ENCODE measurements at places on chromosomes 4 and X.

- DNase-seq = no peak
These were observed 358.7 kb upstream of the CTSO start for GRCh38 chr4:156312261-156312847.

DNA sequence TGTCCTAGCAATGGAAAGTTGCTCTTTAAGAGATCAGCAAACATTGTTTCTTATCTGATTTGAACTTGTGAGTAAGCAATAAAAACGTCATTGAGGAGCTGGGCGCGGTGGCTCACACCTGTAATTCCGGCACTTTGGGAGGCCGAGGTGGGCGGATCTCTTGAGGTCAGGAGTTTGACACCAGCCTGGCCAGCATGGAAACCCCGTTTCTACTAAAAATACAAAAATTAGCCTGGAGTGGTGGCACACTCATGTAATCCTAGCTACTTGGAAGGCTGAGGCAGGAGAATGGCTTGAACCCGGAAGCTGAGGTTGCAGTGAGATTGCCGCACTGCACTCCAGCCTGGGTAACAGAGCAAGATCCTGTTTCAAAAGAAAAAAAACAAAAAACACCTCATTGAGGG is 11.2 kb upstream of the PLAC8 start:
- DNase-seq = no peak

DNA sequence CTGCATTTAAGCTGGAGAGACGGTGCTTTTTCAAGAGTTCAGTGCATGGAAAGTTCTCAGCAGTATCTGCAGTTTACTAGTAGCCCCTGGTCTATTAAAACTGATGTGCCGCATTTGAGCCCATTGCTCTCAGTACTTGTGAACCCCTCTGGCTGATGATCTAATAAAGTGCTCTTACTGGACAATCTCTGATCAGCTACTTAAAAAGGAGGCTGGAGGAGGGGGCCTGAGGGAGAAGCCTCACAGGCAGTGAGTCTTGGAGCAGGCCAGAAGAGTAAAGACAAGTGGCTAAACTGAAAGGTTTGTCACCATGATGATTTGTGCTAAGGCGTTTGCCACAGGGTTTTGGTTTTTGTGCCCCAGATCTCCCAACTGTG is 138.5 kb downstream of the ARX start:
- no peak for DNase-seq

- DNase-seq = no peak
These were observed 75.4 kb downstream of the DCHS2 start for GRCh38 chr4:154416190-154416547.

- DNase-seq = no peak
These were observed 691 bp upstream of the EREG start for GRCh38 chr4:74364256-74364651.

GRCh38 chr4:174631901-174632758 is 109.8 kb upstream of the HPGD start:
- peak; percentile 22 for DNase-seq
